WERI-Rb-1 (cell line): ENCODE measurements at places on chromosomes 7 and 10.

DNA sequence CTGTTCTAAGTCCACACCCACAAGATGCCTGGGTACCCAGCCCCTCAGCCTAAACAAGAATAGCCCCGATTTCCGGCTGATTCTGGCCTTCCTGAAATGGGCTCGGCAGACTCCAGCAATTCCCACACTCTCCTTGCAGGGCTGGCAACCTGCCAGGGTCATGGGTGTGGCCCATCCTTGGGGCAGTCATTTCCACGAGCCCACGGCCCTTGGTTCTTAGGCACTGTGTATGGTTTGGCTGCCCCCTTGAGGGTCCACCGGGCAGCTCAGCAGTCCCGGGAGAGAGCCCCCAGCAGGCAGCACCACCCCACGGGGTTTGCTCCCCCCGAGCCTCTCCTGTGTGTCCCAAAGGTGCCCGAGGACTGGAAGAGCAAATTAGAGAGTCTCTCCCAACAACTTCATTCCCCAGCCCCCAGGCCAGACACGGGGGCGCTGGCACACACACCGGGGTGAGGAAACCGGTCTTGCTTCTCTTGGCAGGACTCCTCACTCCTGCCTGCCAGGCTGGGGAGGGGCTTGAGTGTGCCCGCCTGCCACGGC is 142.2 kb downstream of the EMX2 start:
- no peak for DNase-seq

DNA sequence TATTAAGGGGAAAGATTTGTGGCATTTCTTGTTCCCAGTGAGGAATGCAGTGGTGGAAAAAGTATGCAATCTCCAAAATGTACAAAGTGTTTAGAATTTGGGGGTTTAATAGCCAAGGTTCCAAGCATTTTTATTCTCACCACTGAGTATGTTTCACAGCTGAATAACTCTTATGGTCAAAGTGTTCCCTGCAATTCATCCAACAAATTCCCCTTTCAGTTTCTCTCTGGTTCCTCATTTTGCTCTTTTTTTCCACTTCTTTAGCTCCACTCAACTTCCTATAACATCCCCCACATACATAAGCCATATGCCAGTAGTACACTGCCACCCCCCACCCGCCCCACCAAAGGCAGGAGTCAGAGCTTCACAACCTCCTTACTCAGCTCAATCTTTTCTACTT is 4.6 kb downstream of the HECW1 start:
- no peak for DNase-seq

DNA sequence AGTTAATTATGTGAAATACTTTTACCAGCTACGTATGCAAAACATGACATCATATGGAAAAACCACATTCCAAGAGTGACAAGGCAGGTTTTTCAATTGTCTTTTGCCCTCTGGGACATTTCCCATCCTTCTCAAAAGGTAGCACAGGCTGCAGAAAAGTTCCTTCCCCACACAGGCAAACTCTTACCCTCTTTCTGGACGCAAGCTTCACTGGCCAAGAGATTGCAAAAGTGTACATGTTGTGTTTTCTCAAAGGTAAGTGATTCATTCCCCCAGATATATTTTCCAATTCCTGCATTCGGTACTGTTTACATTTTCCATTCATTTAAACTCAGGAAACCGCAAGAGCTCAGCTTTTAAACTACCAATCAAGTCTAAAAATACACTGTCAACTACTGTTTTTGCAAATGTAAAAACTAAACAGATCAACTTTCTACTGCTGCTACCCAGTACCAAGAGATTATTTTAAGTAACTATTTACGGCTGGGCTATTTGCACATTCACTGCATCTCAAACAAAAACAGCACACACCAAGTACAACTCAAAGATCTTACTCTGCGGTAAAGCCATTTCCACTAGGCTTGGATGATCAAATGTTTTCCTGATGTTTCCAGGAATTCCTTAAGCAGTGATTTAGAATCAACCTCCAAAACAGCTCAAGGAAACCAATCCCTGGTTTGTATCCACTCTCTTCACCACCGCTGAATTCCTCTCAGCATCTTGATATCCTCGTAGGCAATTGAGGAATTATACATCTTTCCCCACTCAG is 233.6 kb upstream of the CCDC6 start:
- DNase-seq = no peak

GRCh38 chr7:98126311-98127142 is 19.9 kb downstream of the LMTK2 start:
- no peak for DNase-seq

DNA sequence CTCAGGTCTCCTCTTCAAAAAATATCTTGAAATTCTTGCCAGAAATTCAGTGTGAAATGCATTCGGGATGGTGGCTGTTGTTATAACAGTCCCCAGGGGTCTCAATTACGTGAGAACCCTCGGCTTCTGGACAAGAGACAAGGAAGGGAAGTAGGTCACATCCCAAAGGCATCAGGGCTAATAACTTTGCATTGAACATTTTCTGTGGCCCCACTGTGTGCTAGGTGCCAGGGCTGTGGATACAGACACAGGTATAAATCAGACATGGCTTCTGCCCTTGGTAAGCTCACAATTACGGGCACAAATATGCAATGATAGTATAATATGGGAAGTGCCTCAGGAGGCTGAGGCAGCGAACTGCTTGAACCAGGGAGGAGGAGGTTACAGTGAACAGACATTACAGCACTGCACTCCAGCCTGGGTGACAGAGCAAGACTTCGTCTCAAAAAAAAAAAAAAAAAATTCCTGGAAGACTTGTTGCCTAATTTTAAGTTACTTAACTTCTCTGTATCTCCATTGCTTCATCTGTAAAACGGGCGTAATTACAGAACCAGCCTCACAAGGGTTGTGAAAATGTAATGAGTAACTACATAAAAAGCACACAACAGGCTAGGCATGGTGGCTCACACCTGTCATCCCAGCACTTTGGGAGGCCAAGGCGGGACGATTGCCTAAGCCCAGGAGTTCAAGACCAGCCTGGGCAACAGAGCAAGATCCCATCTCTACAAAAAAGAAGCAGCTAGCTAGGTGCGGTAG is 2.5 kb upstream of the RHBDD2 start:
- DNase-seq = no peak

DNA sequence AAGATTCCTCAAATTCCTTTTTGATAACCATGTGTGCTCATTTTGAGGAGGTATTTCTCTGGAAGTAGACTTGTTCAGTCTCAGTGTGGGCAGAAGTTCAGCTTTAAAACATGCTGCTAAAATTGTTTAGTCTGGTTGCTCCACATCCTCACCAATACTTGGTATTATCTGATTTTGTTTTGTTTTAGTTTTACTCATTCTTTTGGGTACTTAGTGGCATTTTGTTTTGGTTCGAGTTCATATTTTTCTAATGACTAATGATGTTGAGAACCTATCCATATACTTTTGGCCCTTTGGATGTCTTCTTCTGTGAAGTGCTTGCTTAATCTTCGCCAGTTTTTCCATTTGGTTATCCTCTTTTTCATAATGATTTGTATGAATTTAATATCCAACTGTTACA is 694.2 kb upstream of the FZD8 start:
- DNase-seq = no peak

GRCh38 chr10:43091846-43092245 is 15.0 kb downstream of the RET start:
- DNase-seq = no peak

DNA sequence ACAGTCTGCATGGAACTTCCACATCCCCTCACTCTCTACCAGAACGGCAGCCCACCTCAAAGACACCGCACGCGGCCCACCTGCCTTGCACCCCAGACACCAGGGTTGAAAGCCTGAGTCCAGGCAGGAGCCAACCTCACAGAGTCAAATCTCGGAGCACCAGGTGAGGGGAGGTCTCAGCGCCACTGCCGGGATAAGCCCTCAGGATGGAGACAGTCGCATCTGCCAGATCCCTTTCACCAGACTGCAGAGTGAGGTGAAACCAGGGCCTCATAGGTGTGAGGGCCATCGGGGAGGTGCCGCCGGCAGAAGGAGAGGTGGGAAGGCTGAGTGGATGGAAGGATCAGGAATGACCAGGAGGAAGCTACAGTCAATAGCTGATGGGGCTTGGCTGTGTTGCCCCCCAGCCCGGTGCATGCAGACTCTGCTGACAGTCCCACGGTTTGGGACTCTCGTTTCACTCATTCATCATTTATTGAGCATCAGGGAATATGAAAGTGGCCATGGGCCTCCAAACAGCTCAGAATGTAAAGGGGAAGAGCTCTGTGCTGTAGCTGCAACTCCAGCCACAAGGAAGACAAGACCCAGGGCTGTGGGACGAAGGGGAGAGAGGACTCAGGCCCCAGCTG is 315.0 kb downstream of the PTPRN2 start:
- no peak for DNase-seq

DNA sequence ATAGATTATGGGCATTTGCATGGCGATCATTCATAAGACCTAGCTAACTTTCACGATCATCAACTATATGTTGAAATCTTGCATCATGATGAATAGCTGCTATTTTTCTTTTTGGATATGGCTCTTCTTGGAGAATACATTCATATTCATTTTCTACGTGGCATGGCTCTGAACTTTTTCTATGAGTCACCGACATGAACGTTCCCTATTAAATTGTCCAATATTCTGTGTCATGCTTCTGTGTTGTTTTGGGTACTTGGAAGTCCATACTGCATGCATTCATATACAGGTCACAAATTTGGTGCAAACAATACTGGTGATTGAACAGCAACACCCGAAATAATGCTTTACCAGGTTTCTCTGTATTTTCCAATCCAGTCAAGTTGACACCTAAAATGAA is 37.9 kb upstream of the ANKRD1 start:
- no peak for DNase-seq

DNA sequence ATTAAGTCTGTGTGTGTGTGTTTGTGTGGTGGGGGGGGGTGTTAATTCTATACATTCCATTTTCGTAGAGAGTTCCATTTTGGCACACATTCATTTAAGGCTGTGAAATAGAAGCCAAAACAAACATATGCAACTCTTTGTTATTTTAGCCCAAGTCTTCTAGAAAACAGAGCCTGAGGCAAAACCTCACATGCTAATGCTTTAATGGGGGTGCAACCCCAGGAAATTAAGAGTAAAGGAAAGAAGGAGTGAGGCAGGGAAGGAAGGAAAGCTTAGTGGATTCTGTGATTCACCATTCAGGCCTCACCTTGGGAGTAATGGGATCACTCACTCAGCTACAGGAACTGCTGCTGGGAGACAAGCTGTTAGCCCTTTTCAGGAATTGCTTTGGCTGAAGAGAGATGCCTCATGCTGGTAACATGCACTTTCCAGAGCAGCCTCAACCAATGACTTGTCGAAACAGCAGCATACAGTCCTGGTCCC is 73.0 kb upstream of the CTTNBP2 start:
- no peak for DNase-seq

GRCh38 chr10:133272301-133272963 is 4.2 kb downstream of the ADAM8 start:
- no peak for DNase-seq
